T47D (cell line): ENCODE measurements at places on chromosomes 4 and X.

DNA sequence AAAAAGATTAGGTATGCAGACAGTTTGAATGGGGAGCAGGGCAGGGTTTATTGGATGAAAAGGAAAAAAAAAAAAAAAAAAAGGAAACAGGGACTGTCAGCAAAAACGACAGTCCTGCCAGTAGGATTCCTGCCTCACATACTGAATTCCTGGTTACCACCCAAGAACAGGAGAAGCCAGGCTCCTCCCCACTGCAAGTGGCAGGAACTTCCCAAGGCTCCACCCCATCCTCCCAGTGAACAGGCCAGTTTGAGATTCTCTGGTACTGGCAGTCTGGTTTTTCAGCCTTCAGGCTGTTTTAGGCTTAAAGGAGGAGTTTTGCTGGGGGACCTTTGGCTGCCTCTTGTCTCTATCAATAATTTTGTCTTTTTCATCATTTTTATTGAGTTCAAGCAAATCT is 360.0 kb upstream of the CXorf51A start:
- DNase-seq, result peak; percentile 81

GRCh38 chrX:46140272-46140671 is 404.9 kb downstream of the ZNF674 start:
- DNase-seq, result no peak

- no peak for DNase-seq
These were observed 180.5 kb downstream of the KIT start for GRCh38 chr4:54838301-54838700.

- no peak for DNase-seq
These were observed 129.1 kb downstream of the RCHY1 start for GRCh38 chr4:75385106-75385505.

DNA sequence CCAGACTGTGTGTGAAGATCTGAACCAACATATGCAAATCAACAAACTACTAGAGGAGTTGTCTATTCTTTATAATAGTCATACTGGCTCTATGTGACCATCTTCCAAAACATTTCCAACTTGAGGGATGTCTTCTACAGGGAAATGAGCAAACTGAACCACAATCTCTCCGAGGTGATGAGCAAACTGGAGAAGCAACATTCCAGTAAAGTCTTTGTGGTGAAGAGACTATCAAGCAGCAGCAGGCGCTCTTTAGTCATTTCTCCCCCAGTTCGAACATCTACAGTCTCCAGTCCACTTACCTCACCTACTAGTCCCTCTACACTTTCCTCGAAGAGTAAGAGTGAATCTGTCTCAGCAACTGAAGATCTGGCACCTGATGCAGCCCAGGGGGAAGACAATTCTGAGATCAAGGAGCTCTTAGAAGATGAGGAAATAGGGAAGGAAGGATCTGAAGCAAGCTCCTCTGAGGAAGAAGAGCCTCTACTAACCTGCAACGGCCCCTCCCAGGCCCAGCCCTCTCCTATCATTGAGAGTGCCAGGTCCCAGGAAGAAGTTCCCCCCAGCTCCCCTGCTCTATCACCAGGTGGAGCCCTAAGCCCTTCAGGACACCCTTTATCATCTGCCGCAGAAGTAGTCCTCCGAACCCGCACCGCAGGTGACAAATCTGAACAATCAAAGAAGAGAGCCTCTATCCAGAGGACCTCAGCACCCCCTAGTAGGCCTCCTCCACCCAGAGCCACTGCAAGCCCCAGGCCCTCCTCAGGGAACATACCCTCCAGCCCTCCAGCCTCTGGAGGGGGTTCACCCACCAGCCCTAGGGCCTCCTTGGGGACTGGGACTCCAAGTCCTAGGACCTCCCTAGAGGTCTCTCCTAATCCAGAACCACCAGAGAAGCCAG is 98.1 kb downstream of the HNRNPD start:
- DNase-seq, result no peak

DNA sequence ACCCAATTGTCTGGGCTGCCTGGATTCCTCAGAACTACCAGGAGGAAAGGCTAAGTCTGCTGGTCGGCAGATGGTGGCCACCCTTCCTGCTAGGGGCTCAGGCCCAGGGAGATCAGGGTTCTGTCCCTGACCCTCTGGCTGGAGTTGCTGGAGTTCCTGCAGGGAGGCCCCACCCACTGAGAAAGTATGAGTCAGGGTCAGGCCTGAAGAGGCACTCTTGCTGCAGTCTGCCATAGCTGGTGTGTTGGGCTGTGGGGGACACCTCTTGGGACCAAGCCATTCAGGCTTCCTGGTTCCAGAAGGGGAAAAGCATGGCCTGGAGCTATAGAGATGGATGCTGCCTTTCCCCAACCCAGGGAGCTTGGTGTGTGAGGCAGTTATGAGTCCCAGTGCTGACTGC is 40.4 kb upstream of the PCDH18 start:
- DNase-seq, result no peak

DNA sequence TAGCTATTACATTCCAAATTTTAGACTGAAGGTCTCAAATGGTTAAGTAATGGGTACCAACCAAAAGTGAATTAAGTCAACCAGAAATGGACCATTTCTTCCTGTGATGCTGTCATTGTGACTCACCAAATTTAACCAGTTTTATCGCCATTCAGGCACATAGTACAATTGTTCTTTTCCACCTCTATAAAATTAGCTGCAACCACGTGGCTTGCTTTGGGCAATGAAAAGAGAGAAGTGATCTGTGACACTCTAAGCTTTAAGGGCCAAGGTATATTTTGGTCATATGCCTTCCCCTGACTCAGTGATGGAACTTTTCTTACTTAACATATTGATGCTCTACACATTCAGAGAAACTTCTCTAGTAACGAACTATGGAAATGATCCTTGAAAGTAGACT is 20.3 kb upstream of the PHF8 start:
- no peak for DNase-seq

GRCh38 chrX:4754878-4755604 is 1041.6 kb upstream of the PRKX start:
- no peak for DNase-seq

- DNase-seq, result no peak
These were observed 903.4 kb downstream of the TECRL start for GRCh38 chr4:63505714-63506460.

- no peak for DNase-seq
These were observed 16.9 kb downstream of the SSX5 start for GRCh38 chrX:48179691-48180090.

GRCh38 chrX:12701628-12702027 is 89.6 kb upstream of the PRPS2 start:
- peak; percentile 87 for DNase-seq

DNA sequence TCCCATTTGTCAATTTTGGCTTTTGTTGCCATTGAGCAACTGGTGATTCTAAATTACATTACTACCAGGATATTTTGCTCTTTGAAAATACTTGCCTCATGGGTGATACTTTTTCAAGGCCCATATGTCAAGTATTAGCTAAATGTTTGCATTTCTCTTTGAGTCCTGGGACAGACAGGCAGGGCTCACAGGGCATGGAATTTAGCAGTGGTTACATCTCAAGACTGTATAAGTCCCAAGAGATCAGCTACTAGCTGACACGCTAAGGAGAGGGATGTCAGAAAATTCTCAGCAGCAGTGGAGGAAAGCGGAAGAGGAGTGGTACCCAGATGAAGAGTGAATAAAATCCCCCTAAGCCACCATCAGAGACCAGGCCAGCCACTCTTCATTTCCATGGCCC is 224.9 kb downstream of the FRMPD4 start:
- DNase-seq, result no peak

GRCh38 chr4:53653484-53654053 is 62.3 kb upstream of the LNX1 start:
- DNase-seq, result peak; percentile 58

DNA sequence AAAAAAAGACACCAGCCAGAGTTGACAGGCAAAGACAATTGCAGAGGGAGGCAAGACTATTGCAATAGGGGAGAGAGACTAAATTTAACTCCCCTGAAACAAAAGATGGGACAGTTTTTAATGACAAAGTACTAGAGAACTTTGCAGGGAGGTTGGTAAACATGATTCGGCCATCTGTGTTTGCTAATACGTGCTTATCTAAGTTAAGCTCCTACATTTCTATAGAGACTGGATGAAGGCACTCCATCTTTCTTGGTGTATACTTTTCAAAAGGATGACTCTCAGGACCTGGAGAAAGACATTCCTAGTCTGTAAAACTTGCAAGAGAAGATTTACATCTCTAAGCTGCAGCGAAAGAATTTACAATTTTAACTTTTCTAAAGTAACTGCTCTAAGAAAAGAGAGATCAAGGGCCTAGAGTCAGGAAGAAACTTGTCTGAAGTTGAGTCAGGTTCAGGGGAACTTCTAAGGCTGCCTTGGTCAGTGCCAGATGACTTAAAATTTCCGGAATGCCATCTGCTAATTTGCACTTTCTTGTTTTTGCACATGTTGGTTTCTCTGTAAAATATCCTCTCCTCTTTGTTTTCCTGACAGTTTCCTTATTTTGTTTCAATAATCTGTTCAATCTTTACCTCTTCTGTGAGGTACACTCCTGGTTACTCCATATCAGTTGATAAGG is 10.6 kb downstream of the ADAM29 start:
- no peak for DNase-seq

DNA sequence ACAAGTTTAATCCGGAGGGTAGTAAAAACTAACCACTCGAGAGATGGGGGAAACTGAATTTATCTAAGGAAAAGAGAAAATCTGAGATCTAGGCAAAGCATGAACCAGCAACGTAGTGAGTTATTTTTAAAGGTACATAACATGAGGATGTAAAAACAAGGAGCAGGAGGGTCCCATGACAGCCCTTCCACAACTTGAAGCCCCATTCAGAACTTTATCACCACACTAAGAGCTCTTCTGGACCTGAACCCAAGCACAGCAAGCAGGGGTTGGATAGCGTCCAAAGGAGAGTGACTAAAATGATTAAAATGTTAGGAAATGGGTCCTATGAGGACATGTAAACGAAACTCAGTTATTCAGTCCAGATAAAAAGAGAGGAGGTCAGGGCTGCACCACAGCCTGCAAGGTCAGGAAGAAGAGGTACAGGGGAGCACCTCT is 16.2 kb downstream of the SH3RF1 start:
- DNase-seq, result no peak

- DNase-seq, result no peak
These were observed 30.0 kb upstream of the GPR173 start for GRCh38 chrX:53018627-53019026.

- DNase-seq, result no peak
These were observed 101.2 kb upstream of the SLC4A4 start for GRCh38 chr4:71237641-71238040.
